Activated CD4-positive, alpha-beta T cell treated with anti-CD3 and anti-CD28 coated beads, Interleukin-10, Interleukin-2, amounts not matched to agents 100 ng/mL and 50 ng/mL, durations not matched to agents 16 hours and 8 hours (primary cell): ENCODE measurements at places on chromosomes 12 and 14.

DNA sequence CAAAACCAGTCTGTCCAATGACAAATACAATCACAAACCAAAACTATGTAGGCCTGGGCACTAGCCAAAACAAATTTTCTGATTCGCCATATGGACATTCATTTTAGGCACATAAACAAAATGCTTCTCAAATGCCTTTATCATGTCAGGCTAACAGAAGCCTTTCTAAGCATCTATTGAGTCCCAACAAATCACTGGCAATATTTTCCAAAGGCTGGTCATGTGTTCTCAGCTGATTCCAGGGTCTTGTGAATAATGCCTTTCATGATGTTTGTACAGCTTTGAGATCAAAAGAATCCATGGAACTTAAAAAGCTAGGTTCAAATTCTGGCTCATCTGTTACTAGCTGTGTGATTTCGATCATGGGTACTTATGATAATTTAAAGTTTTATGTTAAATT is 16.1 kb downstream of the FSCB start:
- no peak for DNase-seq

GRCh38 chr14:60355768-60356167 is 106.7 kb downstream of the PPM1A start:
- DNase-seq = no peak

DNA sequence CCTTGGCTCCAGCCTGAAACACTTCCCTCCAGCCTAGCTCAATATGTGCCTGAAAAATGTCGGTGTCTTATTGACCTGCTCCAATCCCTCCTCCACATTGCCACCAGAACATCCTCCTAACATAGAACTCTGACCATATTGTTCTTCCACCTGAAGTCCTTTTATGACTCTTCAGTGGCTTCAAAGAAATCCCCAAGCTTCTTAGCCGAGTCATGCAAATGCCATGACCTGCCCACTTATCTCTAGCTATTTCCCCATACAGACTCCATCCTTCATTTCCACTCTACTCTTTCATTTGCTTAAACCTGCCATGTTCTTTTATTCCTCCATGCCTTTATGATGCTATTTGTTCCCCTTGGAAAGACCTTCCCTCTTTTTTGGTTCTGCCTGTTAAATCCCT is 568.6 kb downstream of the ETNK1 start:
- DNase-seq = no peak

DNA sequence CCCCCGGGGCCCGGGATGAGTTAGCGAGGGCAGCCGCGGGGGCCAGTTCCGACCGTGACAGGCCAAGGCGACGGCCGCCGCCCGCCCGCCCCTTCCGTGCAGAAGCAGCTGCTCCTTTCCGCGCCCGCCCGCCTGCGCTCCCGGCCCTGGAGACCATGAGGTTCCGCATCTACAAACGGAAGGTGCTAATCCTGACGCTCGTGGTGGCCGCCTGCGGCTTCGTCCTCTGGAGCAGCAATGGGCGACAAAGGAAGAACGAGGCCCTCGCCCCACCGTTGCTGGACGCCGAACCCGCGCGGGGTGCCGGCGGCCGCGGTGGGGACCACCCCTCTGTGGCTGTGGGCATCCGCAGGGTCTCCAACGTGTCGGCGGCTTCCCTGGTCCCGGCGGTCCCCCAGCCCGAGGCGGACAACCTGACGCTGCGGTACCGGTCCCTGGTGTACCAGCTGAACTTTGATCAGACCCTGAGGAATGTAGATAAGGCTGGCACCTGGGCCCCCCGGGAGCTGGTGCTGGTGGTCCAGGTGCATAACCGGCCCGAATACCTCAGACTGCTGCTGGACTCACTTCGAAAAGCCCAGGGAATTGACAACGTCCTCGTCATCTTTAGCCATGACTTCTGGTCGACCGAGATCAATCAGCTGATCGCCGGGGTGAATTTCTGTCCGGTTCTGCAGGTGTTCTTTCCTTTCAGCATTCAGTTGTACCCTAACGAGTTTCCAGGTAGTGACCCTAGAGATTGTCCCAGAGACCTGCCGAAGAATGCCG is 699 bp downstream of the MGAT2 start:
- peak; percentile 67 for DNase-seq

DNA sequence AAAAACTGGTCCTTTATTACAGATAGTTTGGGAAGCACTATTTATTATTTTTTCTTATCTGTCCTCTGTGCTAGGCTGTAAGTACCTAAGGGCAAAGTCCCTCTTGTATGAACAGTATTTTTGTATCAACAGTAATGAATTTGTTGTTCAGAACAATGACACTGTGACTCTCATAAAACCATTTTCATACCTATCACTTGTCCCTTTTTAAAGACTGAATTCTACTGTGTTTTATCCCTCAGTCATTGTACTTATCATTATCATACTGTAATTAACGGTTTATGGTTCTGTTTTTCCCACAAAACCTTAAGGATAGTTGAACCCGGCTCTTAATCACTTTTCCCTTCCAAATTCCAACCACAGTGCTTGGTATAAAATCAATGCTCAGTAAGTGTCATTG is 69.4 kb downstream of the SRGAP1 start:
- no peak for DNase-seq

DNA sequence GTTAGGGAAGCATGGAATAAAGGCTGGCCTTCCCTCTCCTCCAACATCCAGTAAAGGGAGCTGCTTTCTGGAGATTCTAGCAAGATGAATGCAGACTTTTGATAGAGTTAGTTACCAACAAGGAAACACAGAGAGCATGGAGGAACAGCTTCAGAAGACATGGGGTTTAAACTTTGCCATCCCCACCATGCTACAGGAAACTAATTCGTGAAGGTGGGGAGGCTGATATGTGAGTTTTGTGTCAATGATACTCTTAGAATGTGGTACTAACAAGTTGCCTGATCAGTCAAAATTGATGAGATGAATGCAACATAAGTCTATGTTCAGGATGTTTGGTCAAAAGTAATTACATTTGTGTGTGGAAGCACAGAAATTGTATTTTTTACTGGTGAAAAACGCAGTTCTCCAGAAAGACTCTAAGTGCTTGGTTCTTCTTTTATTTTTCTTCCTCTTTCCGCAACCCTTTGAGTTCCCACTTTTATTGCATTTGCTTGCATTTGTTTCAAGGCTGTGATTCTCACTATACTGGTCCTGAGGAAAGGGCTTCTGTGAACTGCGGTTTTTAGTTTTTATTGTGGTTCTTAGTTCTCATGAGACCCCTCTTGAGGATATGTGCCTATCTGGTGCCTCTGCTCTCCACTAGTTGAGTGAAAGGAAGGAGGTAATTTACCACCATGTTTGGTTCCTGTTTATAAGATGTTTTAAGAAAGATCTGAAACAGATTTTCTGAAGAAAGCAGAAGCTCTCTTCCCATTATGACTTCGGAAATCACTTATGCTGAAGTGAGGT is at the start of gene CLEC4A:
TSS of gene CLEC4A (plus strand) at position 494 of the 789 bp plus-strand sequence. CDS start at position 756, 262 bp downstream.
- no peak for DNase-seq

DNA sequence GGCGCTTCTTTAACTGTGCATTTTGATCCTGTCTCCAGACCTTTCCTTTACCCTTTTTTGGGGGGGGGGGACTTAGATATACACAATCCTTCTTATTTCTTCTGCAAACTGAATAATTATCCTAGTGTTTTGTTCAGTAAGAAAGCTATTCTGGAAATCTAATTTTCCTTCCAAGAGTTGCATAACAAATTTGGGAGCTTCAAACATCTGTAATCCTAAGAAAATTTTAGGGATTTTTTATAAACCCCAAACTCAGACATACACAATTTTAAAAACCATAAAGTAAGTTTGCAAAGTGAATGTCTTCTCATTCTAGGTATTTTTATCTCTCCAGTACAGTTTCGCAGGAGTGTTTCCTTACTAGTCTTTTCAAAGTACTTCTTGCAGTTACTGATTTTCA is 182.7 kb upstream of the E2F7 start:
- no peak for DNase-seq

DNA sequence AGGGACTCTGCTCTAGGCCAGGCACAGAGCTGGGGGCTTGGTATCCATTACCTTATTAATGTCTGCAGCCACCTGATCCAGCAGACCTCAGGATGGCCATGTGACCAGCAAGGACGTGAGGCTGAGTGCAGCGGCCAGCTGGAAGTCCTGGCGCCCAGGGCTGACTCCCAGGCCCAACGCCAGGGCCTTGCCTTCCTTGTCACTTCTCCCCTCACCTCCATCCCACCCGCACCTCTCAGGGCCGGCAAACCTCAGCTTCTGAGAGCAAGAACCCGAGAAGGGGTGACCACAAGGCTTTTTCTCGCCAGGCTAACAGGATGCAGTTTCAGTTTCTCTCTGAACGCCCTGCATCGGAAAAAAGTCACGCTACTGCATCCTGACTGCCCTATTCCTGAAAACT is 15.4 kb downstream of the RAB35 start:
- no peak for DNase-seq

- DNase-seq = no peak
These were observed 10.0 kb upstream of the SLC38A4 start for GRCh38 chr12:46835785-46836184.

DNA sequence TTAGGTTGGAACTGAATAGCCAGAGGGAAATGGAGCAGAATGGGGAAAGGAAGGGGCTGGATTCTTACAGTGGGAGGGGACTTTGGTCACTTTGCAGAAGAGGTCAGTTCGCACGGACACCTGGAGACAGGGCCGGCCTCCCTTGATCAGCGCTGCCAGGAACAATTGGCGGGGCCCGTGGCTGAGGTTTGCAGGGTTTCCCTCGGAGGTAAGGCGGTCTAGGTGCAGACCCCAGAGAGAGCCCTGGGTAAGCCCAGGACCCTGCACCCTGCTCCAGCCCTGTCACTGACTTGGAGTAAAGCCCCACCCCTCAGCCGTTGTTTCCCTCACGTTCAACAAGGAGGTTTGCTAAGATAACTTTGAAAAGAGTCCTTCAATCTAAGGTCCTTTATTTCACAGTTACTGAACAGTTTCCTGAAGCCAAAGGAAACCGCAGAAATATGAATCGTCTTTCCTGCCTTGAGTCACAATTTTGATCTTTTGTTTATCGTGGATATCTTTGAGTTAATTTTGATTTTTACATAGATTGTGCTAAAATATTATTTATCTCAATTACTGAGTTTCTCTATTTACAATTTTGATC is 231.4 kb upstream of the RTL1 start:
- no peak for DNase-seq

- no peak for DNase-seq
These were observed 102.1 kb downstream of the TMEM117 start for GRCh38 chr12:43937947-43938346.

DNA sequence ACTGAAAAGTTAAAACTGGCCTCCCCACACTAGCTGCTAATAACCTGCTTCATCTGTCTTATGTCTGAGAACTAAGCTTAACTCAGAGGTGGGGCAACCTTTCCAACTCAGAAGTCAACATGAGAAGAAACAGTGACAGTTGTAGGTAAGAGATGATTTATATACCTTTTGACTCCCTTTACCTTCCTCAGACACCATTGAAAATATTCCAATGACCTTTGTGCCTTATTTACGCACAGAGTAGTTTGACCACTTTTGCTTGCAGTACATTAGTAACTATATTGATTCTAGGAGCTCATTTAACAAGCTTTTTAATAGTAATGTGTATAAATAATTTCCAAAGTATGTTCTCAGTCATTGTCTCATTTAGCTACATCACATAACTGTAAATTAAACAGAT is 77.6 kb downstream of the ALX1 start:
- DNase-seq = no peak

GRCh38 chr12:9813821-9814798 is 13.2 kb upstream of the KLRF1 start:
- DNase-seq = peak; percentile 94

DNA sequence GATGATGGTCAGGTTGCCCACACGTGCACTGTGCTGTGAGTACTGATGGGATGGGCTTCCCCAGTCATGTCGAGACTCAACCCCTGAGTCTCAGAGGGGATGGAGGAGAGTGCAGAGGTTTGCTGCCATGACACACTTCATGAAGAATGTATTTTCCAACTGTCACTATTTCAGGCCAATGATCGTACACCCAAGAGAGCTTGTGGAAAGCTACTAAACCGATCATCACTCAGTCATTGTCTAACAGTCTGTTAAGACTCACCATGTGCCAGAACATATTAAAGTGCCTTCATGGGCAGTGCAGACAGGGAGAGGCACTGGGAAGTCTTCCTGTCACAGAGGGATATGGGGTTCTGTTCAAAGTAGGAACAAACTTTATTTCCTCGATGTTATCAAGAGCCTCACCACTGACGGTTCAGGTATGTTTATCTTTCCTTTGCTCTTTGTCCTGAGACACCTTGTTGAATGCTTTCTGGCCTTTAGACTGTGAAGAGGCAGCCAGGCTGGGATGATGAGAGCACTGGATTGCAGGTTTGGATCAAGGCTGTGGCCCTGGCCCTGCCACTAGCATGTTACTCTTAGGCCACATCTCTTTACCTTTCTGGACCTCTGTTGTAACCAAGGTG is 41.6 kb upstream of the NTF3 start:
- DNase-seq = no peak

DNA sequence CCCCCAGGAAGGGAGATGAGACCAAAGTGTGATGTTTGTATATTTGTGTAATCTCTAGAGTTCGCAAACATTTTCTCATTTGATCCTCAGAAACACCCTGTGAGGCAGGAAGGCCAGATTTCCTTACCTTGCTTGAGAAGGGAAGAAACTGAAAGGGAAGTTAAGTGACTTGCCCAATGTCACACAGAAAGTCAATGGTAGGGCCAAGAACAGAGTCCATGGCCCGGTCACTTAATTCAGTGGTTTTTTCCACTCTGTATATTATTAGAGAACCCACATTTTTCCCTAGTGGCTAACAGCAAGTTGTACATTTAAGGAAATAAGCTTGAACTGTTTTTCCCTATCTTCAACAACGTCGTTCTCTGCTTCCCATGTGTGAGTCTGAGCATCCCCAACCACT is 25.6 kb upstream of the CHPT1 start:
- no peak for DNase-seq

GRCh38 chr12:48160807-48161206 is 3.5 kb upstream of the ASB8 start:
- DNase-seq = no peak

DNA sequence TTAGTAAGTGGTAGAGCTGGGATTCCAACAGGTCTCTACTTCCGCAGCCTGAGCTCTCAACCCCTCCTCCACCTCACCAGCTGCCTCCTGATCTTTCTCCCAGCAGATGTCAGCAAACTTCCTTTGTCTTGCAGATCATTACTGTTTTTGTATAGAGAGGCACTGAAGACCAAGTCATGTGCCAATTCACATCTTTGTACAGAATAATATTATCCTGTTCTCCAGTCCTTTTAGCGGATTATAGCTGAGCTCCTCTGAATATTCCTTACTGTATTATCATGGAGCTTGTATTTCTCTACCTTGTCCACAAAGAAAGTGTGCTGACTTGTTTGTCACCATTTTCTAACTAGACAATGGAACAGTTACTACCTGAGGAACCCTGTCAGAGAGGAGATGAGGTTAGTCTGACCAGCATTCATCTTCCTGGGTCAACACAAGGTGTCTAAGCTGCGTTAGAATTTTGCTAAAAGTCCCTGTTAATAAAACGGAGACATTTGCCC is 142.3 kb upstream of the ARHGAP5 start:
- no peak for DNase-seq

GRCh38 chr14:105168979-105169507 is 467 bp upstream of the JAG2 start:
- peak; percentile 41 for DNase-seq

- peak; percentile 36 for DNase-seq
These were observed 8.5 kb upstream of the FKBP11 start for GRCh38 chr12:48933664-48934311.

GRCh38 chr12:85277900-85278597 is 2.0 kb upstream of the ALX1 start:
- no peak for DNase-seq

- no peak for DNase-seq
These were observed 69.3 kb downstream of the ETV6 start for GRCh38 chr12:11718768-11719253.

GRCh38 chr14:64707661-64708060 is 3.4 kb downstream of the PLEKHG3 start:
- DNase-seq = no peak

- no peak for DNase-seq
These were observed 30.6 kb downstream of the AMN start for GRCh38 chr14:102953100-102953499.
